ENCODE measurements at places on chromosomes 12 and 14. TPM values are rescaled to one million over a fixed set of nuclear protein-coding genes. Genes with fewer than 3 reads are reported as not detected.

Gene CLEC12A
- polyA plus RNA-seq: 1.5 TPM

Gene SPTSSA
- polyA plus RNA-seq: 23.7 TPM

Gene GPRC5A
- polyA plus RNA-seq: 8.4 TPM

Gene CD4
- polyA plus RNA-seq: 2.1 TPM

Gene SRRM4
- polyA plus RNA-seq: 0.13 TPM

Gene CLEC6A
- polyA plus RNA-seq: not detected

Gene CABP1
- not detected for polyA plus RNA-seq

Gene LMO3
- polyA plus RNA-seq: 11.0 TPM

Gene AICDA
- 1.1 TPM for polyA plus RNA-seq
